ENCODE measurements at places on chromosomes 2 and 18. TPM values are rescaled to one million over a fixed set of nuclear protein-coding genes. Genes with fewer than 3 reads are reported as not detected.

CNGA3 gene
- total RNA-seq = not detected

BMP10 gene
- not detected for total RNA-seq

PMAIP1 gene
- 92.8 TPM for total RNA-seq

UGT1A10 gene
- total RNA-seq = not detected

FN1 gene
- total RNA-seq = 0.11 TPM

RPRM gene
- 0.20 TPM for total RNA-seq

DNA sequence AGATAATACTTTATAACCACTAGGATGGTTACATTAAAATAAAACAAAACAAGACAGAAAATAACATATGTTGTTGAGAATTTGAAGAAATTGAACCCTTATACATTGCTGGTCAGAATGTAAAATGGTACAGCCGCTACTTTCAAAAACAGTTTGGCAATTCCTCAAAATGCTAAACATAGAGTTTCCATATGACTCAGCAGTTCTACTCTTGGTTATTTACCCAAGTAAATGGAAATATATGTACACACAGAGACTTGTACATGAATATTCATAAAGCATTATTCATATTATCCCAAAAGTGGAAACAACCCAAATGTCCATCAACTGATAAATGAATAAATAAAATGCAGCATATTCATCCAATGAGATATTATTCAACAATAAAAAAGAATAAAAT lies 92.5 kb upstream of the LRATD1 start:
- DNase-seq = no peak

DNA sequence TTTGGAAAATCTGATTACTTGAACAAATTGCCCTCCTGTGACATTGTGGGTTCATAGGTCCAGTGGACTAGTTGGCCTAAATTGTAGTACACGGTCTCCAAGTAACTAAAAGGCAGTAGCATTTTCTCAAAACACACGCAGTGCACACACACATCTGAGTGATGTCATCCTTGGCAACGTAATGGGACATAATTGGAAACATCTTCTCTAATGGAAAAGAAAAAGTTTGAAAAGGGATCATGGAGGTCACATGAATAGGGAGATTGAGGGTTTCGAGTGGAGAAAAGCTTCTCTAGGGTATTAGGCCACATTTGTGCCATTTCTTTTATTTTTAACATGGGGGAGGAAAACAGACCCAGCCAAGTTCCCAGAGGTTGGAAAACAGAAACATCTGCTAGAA lies 93.3 kb downstream of the MAP4K4 start:
- DNase-seq = no peak

DNA sequence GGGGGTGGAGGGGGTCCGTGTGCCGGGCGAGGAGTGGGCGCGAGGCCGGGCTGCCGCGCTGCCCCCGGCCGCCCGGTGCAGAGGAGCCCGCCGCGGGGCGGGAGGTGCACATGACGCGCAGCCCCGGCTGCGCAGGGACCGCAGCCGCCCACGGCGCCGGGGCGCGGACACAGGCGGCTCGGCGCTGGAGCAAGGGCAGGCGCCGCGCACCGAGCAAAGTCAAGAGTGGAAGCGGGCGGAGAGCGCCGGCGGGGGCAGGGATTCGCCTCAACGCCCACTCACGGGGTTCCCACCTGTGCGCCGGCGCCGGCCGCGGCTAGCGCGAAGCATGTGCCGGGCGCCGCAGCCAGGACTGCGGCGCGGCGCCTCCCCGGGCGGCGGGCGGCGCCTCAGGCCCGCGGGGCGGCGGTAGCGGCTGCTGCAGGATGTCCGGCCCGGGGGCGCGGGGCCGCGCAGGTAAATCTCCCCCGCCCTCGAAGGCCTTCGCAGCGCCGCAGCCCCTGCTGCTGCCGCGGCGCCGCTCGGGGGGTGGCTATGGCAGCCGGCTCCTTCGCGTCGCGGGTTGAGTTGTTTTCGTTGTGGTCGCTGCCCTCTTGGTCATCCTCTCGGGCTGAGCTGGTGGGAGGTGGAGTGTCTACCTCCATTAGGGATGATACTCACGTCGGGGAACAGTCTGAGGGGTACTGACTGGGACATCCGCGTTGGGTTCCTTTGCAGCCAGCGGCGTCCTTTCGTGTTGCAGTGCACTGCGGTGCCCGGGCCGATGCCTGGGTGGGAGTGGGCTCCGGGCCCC lies 216.3 kb upstream of the DTNA start:
- DNase-seq = peak; percentile 33

DNA sequence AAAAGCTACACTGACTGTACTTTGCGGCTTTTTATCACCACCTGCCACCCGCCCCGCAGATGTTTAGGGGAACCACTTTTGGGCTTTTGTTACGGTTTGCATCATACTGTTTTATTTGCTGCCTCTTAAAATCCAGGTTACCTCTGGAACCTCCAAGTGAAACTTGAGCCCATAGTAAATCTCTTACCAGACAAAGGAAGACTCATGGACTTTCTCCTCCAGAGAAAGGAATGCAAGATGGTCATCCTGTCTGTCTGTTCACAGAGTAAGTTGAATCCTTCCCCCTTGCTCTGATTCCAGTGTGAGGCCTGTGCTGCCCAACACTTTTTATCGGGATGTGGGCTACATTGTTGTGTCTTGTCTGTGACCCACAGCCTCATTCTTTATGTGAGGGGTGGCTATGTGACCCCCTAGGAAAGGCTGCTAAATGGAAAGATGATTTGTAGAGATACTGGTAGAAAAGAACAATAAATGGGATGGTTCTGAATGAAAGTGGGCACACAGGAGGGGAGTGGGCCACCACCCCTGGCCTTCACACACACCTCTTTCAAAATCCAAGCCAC lies 23.3 kb downstream of the RMC1 start:
- no peak for DNase-seq

- peak; percentile 47 for DNase-seq
Measured at GRCh38 chr2:100235098-100235497, 87.2 kb downstream of the LONRF2 start.

GRCh38 chr18:76499637-76500340 lies 4.7 kb upstream of the ZNF516 start:
- DNase-seq = no peak

- no peak for DNase-seq
Measured at GRCh38 chr2:128320192-128320905, 1.7 kb upstream of the HS6ST1 start.

DNA sequence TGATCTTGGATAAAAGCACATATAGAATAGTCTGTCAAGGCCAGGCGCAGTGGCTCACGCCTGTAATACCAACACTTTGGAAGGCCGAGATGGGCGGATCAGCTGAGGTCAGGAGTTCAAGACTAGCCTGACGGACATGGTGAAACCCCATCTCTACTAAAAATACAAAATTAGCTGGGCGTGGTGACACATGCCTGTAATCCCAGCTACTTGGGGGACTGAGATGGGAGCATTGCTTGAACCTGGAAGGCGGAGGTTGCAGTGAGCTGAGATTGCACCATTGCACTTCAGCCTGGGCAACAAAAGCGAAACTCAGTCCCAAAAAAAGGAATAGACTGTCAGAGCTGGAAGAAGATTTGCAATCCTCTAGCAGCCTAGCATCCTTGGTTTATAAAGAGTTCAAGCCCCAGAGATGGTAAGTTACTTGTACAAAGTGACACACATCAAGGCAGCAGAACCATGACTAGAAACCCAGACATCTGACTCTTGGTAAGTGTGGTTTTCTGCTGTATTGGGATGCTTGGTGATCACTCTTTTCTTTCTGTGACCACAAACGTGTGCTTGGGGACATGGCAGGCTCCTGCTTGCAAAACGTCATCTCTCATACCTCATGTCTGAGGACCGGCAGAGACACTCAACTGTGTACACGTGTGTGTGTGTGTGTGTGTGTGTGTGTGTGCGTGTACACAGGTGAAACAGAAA lies 69.0 kb downstream of the OSBPL6 start:
- DNase-seq = no peak

DNA sequence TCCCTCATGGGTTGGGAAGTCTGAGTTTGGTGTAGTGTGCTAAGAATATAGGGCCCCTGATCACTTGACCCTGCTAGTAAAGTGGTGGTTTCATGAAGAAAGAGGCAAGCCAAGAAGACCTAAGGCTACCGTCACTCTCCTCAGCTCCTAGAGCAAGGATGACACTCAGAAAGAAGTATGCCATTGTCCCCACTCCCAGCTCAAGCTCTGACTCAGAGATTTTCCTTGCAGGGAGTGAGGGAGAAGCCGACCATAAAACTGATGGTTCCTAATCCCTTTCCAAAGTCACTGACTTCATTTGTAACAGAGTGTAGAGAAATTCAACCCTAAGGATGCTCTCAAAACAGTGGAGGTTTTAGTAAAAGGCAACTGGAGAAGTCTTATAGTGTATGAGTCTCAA lies 80.9 kb downstream of the ICA1L start:
- DNase-seq = no peak

DNA sequence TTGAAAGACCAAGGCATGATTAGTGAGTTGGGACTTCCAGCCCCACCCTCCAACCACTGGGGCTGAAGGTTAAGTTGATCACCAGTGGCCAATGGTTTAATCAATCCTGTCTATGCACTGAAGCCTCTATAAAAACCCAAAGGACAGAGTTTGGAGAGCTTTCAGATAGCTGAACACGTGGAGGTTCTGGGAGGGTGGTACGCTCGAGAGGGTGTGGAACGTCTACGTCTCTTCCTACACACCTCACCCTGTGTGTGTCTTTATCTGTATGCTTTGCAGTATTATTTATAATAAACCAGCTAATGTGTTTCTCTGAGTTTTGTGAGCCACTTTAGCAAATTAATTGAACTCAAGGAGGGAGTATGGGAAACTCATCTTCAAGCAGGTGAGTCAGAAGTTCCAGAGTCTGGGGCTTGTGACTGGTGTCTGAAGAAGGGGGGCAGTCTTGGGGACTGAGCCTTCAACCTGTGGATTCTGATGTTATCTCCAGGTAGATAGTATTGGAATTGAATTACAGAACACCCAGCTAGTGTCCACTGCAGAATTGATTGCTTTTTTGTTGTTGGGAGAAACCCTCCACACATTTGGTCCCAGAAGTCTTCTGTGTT lies 20.3 kb downstream of the ACTR3 start:
- DNase-seq = peak; percentile 83

- no peak for DNase-seq
Measured at GRCh38 chr2:66435549-66435875, 587 bp downstream of the MEIS1 start.

GRCh38 chr2:57516698-57517340 lies 529.8 kb upstream of the VRK2 start:
- no peak for DNase-seq

- DNase-seq = no peak
Measured at GRCh38 chr18:54529444-54529843, 61.6 kb upstream of the DYNAP start.

- no peak for DNase-seq
Measured at GRCh38 chr2:147181351-147182029, 663.3 kb upstream of the ACVR2A start.

DNA sequence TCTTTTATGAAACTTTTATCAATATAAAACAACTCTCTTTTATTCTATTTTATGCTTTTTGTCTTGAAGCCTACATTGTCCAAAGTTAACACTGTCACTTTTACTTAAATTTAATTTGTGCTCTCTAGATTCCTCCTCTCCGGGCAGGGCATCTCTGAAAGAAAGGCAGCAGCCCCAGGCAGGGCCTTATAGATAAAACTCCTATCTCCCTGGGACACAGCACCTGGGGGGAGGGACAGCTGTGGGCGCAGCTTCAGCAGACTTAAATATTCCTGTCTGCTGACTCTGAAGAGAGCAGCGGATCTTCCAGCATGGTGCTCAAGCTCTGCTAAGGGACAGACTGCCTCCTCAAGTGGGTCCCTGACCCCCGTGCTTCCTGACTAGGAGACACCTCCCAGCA lies 447.7 kb upstream of the FANCL start:
- no peak for DNase-seq

- no peak for DNase-seq
Measured at GRCh38 chr2:46091004-46091403, 206.2 kb upstream of the EPAS1 start.

Data from activated CD8-positive, alpha-beta T cell treated with anti-CD3 and anti-CD28 coated beads for 36 hours (primary cell).